ENCODE measurements at places on chromosomes 12 and 14.

GRCh38 chr12:43482311-43483085, 69.5 kb downstream of the ADAMTS20 start:
- DNase-seq: no peak

GRCh38 chr14:52650774-52651173, 44.6 kb downstream of the ERO1A start:
- no peak for DNase-seq

DNA sequence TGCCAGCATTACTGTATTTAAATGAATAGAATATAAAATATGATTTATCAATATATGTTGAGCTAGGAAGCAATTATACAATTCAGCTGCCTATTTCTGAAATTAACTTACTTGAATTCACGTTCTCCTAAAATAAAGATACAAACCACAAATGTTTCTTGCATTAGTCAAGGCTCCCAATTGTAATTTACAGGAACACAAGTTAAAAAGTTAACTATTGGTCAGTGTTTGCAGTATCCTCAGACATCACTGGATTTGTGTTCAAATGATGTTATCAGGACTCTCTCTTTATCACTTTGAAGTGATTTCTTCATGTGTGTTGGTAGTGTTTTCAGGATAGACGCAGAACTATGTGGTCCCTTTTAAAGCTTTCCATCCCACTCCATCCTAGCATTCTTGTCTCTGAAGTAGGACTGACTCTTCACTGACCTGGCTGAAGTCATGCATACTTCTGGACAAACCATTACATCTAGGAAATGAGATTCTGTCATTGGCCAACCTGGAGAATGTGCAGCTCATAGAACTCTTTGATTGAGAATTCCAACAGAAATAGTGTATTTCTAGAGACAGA, 156.1 kb downstream of the KICS2 start:
- DNase-seq: no peak

GRCh38 chr14:74765721-74766120, 2.6 kb downstream of the YLPM1 start:
- DNase-seq: no peak

DNA sequence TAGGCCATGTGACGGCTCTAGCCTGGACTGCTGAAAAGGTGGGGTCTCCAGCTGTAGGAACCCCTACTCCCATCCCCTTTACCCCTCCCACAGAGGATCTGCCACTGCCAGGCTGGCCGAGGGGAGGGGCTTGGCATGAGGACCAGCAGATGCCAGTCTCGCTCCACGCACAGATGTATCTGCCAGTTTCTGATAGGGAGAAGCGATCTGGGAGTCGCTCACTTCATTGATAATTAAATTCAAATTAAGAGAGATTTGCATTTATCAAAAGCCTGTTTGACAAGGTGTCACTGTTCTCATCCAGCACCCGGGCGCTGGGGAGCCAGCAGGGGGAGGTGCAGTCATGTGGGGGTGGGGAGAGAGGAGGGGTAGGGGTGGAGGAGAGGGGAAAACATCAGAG, 217.6 kb upstream of the MYL2 start:
- DNase-seq: no peak

GRCh38 chr14:95486875-95487668, 29.4 kb downstream of the SYNE3 start:
- DNase-seq: no peak

DNA sequence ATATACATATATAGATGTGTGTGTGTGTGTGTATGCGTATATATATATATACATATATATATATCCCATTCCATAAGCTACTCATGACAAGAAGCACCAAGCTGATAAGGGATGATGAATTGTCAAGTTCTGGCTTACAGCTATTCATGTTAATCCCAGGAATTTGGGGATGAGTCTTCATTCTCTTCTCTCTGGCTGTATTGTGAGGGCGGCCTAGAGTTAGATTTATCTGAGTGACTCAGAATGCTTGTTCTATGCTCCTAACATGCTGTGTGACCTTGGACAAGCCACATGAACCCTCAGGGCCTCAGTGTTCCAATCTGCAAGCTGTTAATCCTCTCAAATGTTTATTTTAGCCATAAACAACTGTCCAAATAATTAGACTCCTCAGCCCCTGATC, 749.0 kb downstream of the MED13L start:
- DNase-seq: no peak

GRCh38 chr14:96953087-96953874, 156.1 kb downstream of the VRK1 start:
- DNase-seq: no peak

DNA sequence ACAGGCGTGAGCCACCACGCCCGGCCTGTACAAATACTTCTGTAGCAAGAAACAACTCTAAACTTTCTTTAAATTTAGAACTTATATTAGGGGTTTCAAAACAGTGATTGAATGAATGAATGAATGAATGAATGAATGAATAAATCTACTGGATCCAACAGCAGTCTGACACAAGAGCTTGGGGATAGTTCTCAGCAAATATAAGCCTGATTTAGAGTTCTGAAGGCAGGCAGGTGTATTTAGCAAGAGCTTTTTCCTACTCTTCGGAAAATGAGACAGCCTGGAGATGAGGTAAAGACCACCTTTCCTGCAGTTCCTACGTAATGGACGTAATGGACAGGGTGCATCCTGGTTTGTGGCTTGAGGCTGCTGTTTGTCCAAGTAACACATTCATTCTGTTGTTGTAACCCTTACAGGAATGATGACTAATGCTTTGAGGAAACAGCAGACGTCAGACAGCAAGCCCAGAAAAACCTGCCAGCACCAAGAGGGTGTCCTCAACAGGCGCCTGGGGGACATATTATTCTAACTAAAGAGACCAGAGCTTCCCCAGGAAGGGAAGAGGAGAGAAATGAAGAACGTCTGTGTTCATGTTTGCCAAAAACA, 277.4 kb upstream of the SOX5 start:
- no peak for DNase-seq

DNA sequence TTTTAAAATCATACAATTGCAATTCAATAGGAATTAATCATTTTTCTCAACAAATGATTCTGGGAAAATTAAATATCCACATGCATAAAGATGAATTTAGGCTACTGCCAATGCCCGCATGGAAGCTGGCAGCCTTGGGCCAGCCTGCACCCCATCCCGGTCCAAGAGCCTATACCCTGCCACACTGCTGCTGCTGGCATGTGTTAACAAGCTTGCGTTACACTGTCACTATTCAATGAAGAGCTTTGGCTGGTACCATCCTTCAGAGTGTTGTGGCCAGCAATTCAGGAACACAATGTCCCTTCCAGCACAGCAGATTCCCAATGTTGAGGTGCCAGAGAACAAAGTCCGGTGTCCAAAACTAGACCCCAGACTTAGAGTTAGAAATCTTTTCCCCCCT, 13.6 kb upstream of the TAS2R14 start:
- DNase-seq: no peak

DNA sequence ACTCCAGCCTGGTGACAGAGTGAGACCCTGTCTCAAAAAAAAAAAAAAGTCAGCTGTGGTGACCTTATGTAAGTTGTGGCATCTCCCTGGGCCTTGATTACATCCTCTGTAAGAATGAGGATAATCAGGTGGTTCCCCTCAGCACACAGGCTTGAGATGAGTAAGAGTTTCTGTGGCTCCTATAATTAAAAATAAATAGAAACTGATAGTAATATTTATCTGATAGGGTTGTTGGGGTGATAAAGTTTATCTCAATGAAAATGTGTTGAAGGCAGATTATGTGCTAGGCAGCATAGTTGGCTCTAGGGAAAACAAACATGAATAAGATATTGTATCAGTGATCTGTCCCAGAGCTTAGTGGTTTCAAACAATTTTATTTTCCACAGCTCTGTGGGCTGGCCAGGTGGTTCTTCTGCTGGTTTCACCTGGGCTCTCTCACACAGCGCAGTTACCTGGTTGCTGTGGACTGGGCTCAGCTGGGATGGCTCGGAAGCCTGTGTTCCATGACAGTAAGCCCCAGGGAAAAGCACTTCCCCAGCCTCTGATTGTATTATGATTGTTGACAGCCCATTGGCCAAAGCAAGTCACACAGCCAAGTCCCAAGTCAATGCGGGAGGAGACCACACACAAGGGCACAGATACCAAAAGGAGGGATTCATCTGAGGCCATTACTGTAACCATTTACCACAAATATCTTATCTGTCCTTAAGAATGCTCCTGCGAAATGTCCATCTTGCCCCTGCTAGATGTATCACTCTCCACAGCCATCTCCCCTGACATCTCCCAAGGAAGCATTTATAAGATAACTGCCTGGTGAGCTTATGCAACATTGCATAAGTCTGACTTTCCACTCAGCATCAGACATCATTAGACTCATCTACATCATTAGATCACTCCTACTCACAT, 151.7 kb downstream of the NUAK1 start:
- DNase-seq: no peak

DNA sequence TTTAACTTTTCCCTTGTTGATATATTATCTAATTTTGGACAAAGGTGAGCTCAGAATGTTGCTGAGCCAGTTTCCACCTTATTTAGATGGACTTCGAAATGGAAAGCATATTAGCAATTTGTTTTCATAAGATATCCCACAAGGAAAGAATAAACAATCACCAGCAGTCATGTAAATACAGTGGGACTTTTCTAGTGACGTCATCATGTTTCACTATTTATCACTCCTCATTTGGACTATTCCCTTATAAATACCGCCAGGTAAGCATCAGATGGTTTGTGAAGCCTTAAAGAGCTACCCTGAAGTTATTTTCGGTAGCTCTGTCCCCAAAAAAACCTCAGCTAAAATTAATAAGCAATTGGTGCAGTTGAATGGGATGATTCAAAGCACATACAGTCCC, 110.7 kb downstream of the PTPRR start:
- DNase-seq: no peak

DNA sequence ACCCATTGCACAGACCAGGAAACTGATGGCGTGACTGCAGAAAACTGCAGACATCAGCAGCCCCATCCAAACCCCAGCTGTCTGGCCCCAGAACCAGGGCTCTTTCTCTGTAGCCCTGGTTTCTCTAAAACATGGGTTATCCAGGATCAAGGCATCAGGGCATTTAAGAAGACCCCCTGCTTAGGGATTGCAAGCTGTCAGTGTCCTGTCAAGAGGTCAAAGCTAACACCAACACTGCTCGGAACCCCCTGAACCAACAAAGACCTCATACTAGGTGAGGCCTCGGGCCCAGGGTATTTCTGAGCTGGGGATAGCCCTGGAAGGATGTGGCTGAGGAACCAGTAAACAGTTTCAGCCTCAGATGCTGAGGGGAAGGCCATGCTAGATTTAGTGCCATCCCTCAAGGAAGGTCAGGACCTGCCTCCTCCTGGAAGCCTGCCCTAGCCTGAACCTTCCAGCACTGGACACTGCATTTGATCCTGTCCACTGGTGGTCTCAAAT, 39.2 kb downstream of the BCL11B start:
- DNase-seq: no peak

GRCh38 chr14:68655021-68655831, 137.6 kb downstream of the ZFP36L1 start:
- DNase-seq: no peak

DNA sequence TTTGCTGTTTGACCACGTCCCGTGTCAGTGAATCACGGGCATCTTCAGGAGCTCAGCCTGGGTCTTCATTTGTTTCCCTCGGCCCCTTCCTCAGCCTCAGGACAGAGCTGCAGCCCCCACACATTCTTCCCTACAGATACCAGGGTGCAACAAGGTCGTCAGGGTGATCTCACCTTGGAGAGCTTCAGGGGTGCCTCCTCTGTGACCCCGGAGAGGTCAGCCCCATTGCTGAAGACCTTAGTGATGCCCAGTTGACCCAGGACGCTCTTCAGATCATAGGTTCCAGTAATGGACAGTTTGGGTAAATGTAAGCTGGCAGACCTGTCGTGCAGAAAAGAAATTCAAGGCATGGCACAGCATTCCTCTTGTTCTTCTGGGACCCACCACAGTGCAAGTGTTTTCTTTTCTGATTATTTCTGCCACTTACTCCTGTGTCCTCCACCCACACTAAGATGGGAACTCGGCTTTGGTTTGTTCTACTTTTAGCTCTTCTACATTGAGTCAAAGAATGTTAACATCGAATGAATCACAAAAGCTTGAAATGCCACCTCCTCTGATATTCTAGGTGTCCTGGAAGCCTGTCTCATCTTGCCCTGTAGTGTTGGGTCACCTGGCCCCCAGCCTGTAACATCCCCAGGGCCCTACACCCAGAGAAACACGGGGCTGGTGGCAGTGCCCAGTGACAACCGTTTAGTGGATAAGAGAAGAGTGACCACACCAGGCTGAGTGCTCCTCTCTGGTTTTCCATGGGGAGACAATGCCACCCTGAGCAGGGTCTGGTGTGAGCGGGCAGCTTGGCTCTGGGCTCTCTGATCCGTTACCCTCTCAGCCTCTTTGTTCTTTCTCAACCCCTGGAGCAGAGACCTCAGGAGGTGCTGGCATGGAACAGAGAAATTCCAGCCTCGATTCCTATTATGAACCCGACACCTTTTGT, 8.8 kb downstream of the SERPINA1 start:
- DNase-seq: no peak

Data from stimulated activated naive CD4-positive, alpha-beta T cell (primary cell).